Pulmonary artery endothelial cell (primary cell): ENCODE measurements at places on chromosomes 2 and 18. TPM values are rescaled to one million over a fixed set of nuclear protein-coding genes. Genes with fewer than 3 reads are reported as not detected.
A peak's percentile ranks its signal among the peaks of the same experiment; 100 is the strongest.

The CCDC68 gene
- total RNA-seq = 1.1 and 1.6 TPM in 2 replicates

The DCDC2C gene
- total RNA-seq = not detected in 2 replicates

- no peak for DNase-seq
Measured at GRCh38 chr2:46815121-46815802, 100.3 kb downstream of the MCFD2 start.

DNA sequence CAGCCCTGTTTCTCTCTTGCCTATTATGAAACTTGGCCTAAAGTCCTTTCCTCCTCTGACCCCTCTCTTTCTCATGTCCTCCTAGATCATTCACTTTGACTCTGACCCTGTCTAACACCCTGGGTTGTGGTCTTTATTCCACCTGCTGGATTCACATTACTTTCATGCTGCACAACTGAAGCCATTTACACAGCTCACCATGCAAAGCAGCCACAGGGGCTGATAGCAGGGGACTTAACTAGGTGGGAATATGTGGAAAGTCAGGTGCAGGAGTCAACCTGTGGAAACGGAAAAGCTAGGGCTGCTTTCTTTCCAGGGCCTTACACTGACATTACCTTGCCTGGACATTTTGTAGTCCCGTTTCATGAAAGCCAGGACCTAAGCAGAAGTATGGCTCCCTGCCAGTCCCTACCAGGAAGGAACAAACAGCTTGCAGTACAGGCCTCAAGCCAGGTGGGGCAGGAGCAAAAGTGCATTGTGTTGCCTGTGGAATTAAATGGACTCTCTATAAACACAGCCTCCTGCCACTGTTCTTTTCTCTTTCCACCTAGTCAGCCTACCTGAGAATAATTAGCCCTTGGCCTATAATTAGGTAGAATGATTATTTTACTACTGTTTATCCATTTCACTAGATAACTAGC is 11.8 kb downstream of the MAPRE3 start:
- peak; percentile 41 for DNase-seq

GRCh38 chr2:12669036-12669435 is 47.7 kb upstream of the TRIB2 start:
- DNase-seq = no peak

GRCh38 chr2:42359304-42359964 is 1.6 kb downstream of the COX7A2L start:
- DNase-seq = no peak

- DNase-seq = no peak
Measured at GRCh38 chr2:125711075-125711474, 944.9 kb upstream of the GYPC start.

GRCh38 chr2:42133771-42134195 is 35.4 kb upstream of the EML4 start:
- no peak for DNase-seq
